ENCODE measurements at places on chromosomes 7 and 10. TPM values are rescaled to one million over a fixed set of nuclear protein-coding genes. Genes with fewer than 3 reads are reported as not detected.

GRCh38 chr7:98225913-98226614 is 14.8 kb downstream of the BHLHA15 start:
- no peaks in the 10 kb centered on the region for H3K27me3 ChIP-seq
- H3K27ac ChIP-seq, result no peak overlapping the region
- DNase-seq, result no peak
- no peak overlapping the region for H3K4me3 ChIP-seq

The SPAM1 gene
- not detected for total RNA-seq

The PON3 gene
- total RNA-seq, result 2.5 TPM

GRCh38 chr7:116582164-116582732 is 57.4 kb downstream of the CAV1 start:
- H3K4me3 ChIP-seq, result no peak overlapping the region
- no peaks in the 10 kb centered on the region for H3K36me3 ChIP-seq
- no peak for DNase-seq
- H3K27ac ChIP-seq, result no peak overlapping the region
- H3K27me3 ChIP-seq, result no peaks in the 10 kb centered on the region

The ADRA2A gene
- total RNA-seq, result 2.5 TPM

The PRR15 gene
- total RNA-seq, result 15.5 TPM

DNA sequence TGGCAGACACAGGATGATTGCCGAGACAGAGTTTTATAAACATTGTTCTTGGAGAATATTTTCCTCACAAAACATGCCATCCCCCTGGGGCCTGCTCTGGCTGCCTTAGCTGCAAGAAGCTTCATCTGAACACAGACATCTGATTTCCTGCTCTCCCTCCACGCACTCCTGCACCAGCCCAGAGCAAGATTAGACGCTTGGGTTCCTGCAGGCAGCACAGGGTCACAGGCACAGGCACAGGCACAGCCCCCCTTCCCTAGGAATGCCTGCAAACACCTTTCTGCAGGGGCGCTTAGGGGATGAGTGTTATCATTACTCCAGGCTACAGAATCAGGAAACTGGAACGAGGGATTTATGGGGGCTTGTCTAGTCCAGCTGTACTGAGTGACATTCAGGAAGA is 450.3 kb downstream of the GRID1 start:
- no peaks in the 10 kb centered on the region for H3K4me1 ChIP-seq
- peak; percentile 2 for DNase-seq
- no peaks in the 10 kb centered on the region for H3K27me3 ChIP-seq
- H3K27ac ChIP-seq, result no peak overlapping the region
- no peak overlapping the region for H3K4me3 ChIP-seq

The NEURL1 gene
- total RNA-seq, result 3.8 TPM

DNA sequence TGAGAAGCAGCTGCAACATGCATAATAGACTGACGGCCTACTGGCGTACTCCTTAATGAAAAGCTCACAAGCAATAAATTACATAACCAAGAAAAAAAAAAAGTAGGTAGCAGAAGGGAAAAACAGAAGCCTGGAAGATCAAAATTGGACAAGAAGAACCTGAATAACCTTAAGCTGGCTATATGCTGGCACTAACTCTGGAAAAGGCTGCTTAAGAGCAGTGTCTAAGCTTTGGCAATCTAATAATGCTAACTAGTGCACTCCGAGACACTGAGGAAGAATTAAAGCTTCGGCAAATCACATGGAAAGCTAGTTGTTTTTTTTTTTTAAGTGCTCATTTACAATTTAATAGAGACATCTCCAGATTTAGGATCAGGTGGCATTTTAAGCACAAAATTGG is 441.9 kb downstream of the PARD3 start:
- H3K4me1 ChIP-seq, result peaks cover 47% of the 10 kb centered on the region
- H3K36me3 ChIP-seq, result no peaks in the 10 kb centered on the region
- no peaks in the 10 kb centered on the region for H3K27me3 ChIP-seq
- H3K4me3 ChIP-seq, result no peak overlapping the region
- DNase-seq, result no peak

All from GM23338 (cell line).